ENCODE measurements at places on chromosomes 11 and 22.

DNA sequence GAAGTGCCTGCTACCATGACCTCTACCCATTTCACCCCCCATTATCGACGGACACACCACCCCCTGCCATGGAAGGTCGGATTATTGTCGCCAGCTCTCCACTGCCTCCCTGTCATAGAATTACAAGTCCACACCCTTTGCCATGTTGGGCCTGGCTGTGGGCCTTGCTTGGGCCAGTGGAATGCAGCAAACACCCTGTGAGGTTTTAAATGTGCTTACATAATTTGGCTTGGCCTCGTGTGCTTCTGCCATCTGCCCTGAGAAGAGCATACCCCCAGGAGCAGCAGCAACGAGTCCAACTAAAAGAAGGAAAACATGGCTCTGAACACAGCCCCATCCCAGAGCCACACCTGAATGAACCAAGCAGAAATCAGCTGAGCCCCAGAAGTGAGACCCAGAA lies 94.1 kb upstream of the PRDM11 start:
- peak; percentile 82 for DNase-seq

GRCh38 chr11:116644941-116645305 lies 127.9 kb downstream of the BUD13 start:
- no peak for DNase-seq

DNA sequence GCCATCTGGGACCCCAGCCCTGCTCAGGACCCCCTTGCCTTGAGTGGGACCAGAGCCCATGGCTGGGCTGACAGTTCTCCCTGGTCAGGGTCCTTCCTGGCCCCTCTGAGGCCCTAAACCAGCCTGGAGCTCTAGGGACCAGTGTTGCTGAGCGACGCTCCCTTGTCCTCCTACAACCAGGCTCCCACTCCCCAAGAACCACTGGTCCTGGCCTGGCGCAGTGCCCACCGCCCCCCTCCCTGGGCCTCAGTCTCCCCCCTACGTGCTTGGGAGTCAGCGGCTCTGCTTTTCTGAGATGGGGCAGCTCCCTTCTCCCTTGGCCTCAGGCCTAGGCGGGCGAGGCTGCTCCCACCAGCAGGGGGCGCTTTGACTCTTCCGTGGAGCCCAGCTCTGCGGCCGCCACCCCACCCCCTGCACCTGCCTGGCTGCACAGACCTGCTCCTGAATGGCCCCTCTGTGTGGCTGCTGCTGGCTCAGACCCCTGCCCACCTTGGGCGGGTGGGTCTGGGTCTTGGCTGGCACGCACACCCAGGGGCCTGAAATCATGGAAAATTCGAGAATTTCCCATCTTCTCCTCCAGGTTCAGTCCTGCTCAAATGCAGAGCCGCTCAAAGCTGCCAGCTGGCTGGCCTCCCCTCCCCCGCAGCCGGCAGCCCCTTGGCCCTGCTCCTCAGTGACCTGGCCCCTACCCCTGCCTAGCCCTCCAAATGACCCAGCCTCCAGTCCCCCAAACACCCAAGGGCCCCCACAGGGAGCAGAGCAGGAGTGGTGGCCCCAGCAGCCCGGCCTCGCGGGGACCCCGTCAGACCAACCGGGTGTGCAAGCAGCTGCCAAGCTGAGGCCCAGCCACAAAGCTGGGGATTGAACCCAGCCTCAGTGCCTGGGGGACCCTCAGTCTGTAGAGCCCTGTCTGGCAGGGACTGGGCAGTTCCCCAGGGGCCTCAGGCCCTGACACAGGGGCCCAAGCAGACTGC lies 9.1 kb downstream of the PRR33 start:
- no peak for DNase-seq

DNA sequence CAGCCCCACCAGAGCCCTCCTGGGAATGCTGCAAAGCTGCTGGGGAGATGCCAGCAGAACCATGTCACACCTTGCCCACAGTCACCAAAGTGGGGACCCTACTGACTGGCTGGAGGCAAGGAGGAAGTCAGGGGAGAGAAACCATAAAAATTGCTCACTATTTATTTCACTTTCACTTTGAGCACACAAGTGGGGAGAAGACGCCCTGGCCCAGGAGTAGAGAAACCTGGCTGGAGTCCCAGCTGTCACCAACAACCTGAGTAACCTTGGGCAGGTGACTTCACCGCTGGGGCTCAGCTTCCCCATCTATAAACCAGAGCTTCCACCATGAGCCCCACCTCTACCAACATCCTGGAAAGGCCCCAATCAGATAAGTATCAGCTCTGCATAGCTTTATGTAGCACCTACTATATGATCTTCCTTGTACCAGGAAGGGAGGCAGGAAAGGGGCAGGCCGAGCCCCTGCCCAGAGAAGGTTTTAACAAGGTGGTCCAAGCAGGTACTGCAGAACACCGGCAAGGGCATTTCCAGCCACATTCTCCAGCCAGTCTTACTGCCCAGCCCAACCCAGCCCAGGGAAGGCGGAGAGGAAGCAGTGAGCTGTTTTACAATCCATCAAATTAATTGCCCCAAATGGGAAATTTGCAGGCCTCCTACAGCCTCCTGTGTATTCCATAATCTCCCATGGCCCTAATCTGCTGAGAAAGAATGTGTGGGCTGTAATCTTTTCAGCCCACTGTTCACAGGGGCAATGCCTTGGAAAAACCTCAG lies 27.6 kb downstream of the PLEKHA7 start:
- no peak for DNase-seq

- DNase-seq = peak; percentile 73
These were observed 18.7 kb upstream of the SCGB1D1 start for GRCh38 chr11:62171261-62171723.

- no peak for DNase-seq
These were observed 148.4 kb downstream of the ME3 start for GRCh38 chr11:86523738-86524619.

DNA sequence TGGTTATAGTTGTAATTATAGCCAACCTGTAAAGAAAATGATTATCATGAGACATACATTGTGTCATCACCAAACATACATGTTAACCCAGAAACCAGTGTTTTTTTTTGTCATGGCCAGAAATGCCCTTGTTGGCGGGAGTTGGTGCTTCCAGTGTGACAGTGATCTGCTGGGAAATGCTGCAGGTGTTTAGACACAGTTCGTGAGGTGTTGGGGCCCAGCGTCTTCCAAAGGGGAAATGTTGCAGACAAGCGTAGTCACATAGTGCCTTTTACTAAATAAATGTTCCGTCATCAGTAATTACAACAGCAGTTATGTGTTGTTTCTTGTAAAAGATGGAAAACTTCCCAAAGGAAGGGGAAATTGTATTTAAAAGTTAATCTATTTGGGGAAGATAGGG lies 92.6 kb upstream of the GAL start:
- no peak for DNase-seq

GRCh38 chr22:46777609-46777970 lies 15.1 kb downstream of the TBC1D22A start:
- no peak for DNase-seq

Measured in cerebellar nuclear complex (tissue), 1 donor.